ENCODE measurements at places on chromosomes 7 and 10.
A peak's percentile ranks its signal among the peaks of the same experiment; 100 is the strongest.

DNA sequence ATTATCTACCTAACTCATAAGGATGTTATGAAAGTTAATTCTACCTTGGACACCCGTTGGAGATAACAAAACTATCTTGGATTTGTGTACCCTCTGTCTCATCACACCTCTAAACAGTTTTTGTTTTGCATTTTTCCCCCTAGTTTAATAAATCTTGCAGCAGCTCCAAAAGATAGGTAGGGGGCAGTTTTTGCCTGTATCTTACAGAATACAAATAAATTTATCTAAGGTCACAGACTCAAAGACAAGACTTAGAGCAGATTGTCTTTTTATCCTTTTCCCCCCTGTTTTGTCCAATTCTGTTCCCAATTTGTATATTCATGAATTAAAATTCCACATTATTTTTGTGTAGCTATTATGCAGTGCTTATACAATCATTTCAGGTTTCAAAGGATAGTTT is 5.0 kb upstream of the SORCS1 start:
- no peak for DNase-seq

- DNase-seq, result no peak
These were observed 362.4 kb upstream of the ZNF32 start for GRCh38 chr10:44010873-44011602.

DNA sequence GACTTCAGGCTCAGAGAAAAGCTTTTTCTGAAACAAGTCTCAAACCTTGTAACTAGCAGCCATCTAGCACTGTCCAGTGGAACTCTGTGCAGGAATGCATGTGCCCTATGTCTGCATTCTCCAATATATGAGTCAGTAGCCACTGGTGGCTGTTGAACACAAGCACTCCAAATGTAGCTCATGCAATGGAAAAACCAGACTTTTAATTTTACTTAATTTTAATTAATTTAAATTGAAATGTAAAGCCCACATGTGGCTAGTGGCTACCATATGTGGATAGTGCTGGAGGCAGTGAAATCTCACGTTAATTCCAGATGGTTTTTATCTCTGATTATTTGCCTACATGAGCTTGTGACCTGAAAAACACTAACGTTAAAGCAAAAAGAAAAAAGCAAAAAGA is 225.1 kb downstream of the GATA3 start:
- DNase-seq, result no peak

DNA sequence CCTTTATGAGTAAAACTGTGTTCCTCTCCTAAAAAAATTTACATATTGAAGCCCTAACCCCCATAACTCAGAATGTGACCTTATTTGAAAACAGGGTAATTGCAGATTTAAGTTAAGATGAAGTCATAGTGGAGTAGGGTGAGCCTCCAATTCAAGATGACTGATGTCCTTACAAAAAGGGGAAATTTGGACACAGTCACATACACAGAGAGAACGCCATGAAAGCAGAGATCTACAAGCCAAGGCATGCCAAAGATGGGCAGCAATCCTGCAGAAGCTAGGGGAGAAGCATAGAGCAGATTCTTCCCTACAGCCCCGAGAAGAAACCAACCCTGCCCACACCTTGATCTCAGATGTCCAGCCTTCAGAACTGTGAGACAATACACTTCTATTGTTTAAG is 23.8 kb upstream of the ADD3 start:
- DNase-seq, result no peak

- no peak for DNase-seq
These were observed 245.8 kb downstream of the ARHGAP21 start for GRCh38 chr10:24477915-24478314.

- DNase-seq, result no peak
These were observed 39.7 kb downstream of the JAKMIP3 start for GRCh38 chr10:132105302-132105995.

DNA sequence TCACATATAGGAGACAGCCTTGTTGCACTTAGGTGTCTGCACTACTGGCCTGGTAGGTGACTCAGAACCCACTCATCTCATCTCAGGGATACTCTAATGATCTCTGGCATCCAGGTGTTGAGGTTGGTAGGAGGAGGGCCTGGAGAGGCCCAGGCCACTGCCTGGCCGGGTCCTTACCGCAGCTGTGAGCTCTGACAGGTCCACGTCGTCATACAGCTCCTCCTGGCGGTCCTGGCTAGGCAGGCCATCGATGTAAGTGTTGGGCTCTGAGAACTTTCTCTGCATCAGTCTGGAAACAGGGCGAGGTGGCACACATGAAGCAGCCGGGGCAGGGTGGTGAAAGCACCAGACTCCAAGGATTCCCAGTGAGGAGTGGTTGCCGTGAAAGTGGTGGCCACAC is 62.1 kb downstream of the VWA2 start:
- DNase-seq, result no peak

DNA sequence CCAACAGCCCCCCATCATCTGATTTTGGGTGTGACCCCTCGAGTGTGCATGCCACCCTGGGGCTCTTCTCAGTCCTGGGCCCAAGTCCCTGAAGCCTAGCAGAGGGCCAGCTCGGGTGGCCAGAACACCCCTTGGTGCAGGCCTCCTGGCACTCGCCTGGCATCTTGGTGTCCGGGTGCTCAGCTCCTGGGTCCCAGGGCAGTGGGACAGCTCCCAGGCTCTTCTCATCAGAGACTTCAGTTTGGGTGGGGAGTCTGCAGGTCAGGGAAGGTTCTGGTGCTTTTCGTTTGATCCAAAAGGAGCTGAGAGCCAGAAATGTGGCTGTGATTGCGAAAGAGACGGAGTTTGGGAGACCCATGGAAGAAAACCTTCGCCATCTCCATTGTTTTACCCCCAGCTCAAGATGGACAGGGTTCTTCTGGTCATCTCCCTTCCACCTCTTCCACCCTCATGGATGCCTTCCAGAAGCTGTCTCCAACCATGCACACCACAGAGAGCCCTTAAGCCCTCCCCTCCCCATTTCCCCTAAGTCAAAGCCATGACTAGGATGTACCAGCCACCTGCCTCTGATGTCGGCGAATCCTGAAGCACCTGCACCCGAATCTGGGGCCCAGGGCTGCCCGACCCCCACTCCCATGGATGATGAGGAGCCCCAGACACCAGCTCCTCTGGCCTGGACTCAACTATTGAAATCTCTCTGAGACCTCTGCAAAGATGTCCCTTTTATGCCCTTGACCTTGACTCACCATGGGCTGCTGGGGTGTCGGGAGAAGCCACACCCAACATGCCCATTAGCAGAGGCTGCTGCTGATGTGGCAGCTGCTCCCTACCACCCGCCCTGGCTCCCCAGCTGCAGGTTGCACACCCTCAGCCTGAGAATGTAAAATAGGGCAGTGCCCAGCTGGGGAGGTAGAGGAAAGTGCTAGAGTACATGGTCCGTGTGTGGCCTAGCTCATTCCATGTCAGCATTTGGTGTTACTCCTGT is 55.3 kb downstream of the ADCYAP1R1 start:
- DNase-seq, result no peak

- peak; percentile 75 for DNase-seq
These were observed 6.3 kb upstream of the HGF start for GRCh38 chr7:81776161-81776560.

GRCh38 chr7:18901982-18902421 is 215.4 kb downstream of the TWIST1 start:
- no peak for DNase-seq

- DNase-seq, result peak; percentile 38
These were observed 36.7 kb downstream of the CDK6 start for GRCh38 chr7:92799446-92800211.

- DNase-seq, result no peak
These were observed 563 bp upstream of the JMJD1C start for GRCh38 chr10:63466144-63466935.

- DNase-seq, result no peak
These were observed 89.8 kb downstream of the GLRX3 start for GRCh38 chr10:130226012-130226411.

GRCh38 chr7:70392256-70392876 is 739.6 kb upstream of the GALNT17 start:
- DNase-seq, result no peak

GRCh38 chr10:131972474-131973071 is 9.2 kb downstream of the BNIP3 start:
- DNase-seq, result peak; percentile 42

GRCh38 chr10:34906067-34906965 is 91.2 kb upstream of the PARD3 start:
- DNase-seq, result no peak

- DNase-seq, result no peak
These were observed 4.6 kb upstream of the TWIST1 start for GRCh38 chr7:19121977-19122588.

DNA sequence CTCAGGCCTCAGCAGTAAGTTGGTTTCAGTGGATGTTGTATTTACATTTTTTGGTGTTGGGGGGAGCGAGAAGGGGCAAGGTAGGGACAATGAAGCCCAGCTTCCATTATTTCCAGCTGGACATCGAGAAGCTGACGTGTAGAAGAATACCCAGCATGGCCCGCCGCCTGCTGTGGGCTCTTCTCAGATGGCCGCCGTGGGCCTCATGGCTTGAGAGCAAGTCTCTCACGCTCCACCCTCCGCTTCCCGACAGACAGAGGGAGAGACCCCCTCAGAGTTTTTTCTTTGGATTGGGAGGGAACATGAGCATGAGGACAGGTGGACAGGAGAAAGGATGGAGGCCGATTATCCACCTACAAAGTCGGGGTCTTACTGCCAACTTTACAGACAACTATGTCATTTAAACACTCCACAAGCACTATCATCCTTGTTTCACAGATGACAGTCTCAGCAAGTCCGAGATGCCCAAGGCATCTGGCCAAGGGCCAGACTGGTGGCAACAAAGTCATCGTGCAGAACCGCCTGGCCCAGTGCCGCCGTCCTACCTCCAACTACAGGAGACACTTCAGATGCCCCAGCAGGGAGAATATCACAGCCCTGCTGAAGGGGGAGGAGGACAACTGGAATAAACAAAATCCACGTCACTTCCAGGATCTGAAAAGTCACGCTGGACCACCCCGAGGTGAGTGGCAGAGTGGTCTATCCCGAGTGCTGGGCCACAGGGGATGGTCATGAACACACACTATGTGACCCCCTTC is 195.9 kb downstream of the DIP2C start:
- no peak for DNase-seq

DNA sequence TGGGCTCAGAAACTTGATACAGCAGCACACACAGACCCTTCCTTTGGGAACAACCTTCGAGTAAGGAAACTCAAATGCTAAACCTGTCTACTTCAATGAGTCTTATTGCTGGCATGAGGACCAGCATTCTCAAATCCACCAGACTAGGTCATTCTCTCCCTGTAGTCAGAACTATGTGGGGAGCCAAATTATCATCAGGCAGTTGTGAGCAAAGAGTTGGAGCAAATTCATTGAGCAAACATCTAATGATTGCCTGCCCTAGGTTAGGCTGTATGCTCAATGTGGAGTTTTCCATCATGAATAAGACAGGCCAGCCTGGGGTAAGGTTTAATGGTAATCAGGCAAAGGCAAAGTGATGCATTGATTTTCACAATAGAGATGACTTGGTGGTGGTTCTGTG is 3.6 kb downstream of the EPDR1 start:
- no peak for DNase-seq
